Activated T-helper 1 cell treated with anti-CD3 and anti-CD28 coated beads, Interleukin-2, amount 50 U/mL, for 16 hours (primary cell): ENCODE measurements at places on chromosomes 1 and 21.

- DNase-seq: no peak
Measured at GRCh38 chr1:56169856-56170255, 409.5 kb downstream of the PLPP3 start.

DNA sequence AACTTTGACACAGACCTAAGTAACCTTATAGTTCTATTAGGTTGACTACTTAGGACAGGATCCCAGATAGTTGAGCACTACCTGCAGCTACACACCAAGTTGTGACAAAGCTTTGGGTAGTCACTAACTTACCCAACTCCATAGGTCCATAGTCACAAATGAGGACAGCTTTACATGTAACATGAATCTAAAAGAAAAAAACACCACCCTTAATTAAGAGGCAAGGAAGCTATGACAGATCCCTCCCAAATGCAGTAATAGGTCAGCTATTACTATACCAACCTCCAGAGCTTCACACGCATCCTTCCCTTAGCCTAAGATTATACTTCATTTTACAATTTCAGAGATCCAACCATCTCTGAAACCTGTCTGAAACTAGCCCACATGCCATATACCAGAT, 12.7 kb upstream of the RAB42 start:
- DNase-seq: no peak

DNA sequence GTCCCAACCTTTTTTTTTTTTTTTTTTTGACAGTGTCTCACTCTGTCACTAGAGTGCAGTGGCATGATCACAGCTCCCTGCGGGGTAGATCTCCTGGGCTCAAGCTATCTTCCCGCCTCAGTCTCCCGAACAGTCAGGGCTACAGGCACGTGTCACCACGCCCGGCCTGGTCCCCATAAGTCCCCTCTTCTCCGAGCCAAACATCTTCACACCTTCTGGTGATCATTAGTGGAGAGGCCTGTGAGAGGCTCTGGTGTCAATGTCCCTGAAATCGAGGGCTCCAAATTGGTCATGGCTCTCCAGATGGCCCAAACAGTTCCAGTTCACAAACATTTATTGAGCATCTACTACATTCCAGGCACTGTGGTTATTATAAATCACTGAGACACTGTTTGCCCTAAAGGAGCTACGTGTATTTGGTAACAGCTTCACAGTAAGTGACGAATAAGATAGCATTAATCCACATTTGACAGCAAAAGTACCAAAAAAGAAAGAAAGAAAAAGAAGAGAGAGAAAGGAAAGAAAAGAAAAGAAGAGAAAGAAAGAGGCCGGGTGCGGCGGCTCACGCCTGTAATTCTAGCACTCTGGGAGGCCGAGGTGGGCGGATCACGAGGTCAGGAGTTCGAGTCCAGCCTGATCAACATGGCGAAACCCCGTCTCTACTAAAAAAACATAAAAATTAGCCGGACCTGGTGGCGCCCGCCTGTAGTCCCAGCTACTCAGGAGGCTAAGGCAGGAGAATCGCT, 867 bp upstream of the TIMM17A start:
- no peak for DNase-seq

- no peak for DNase-seq
Measured at GRCh38 chr1:50841791-50842387, 118.2 kb downstream of the FAF1 start.

GRCh38 chr1:204072931-204073836, at the start of gene SOX13:
Gene SOX13 (plus strand): TSS chr1:204073115. CDS start chr1:204112916, 39,801 bp downstream.
- DNase-seq: no peak

- no peak for DNase-seq
Measured at GRCh38 chr1:16175610-16176553, 20.0 kb upstream of the EPHA2 start.

DNA sequence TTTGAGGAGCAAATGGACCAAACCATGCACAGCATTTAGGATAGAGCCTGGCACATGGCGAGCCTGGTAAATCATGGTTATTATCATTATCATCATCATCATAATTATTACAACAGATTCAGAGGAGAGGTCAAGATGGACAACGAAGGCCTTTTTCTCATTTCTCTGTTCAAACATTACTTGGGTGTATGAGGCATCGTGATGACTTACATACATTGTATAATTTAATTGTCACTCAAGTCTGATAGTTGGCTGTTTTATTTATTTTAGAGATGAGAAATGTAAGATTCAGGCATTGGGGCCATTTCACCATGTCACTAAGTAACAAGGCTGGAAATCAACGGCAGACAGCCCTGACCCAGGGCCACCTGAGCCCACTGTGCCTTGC, 68.1 kb downstream of the SLC35F3 start:
- DNase-seq: no peak

GRCh38 chr1:200506471-200506870, 96.6 kb upstream of the ZNF281 start:
- DNase-seq: no peak

DNA sequence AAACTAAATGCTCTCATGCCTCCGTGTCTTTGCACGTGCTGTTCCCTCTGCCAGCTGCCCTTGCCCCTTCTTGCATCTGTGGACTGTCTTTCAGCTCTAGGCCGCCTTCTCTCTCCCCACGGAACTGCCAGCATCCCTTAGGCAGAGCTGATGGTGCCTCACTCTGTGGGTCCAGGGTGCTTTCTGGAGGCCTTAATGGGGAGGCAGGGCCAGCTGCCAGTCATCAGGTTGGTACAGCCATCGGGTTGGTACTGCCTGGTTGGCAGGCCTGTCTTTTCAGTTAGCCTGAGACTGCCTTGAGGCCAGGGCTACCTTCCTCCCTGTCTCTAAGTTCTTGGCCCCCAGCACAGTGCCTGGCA, 61.4 kb upstream of the TARBP1 start:
- no peak for DNase-seq

DNA sequence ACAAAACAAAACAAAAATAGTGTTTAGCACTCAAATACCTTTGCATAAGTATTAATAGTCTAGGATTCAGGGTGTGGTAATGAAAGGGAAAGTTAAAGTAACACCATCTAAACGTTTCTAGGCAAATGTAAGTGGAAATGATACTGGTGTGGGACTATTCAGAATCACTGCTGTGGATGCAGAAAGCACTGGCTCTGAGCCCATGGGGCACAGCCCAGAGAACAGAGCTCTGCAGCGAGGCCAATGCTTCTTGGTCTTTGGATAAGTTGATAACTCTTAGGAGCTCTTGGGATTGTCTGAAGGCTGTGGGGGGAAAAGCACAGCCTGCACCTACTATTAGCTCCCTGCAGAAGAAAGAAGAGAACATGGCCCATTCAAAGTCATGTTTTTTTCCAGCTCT, 21.4 kb upstream of the DNM3 start:
- no peak for DNase-seq

- no peak for DNase-seq
Measured at GRCh38 chr1:216314379-216315095, 108.7 kb downstream of the USH2A start.

GRCh38 chr1:118116909-118117308, 68.1 kb downstream of the SPAG17 start:
- DNase-seq: no peak

DNA sequence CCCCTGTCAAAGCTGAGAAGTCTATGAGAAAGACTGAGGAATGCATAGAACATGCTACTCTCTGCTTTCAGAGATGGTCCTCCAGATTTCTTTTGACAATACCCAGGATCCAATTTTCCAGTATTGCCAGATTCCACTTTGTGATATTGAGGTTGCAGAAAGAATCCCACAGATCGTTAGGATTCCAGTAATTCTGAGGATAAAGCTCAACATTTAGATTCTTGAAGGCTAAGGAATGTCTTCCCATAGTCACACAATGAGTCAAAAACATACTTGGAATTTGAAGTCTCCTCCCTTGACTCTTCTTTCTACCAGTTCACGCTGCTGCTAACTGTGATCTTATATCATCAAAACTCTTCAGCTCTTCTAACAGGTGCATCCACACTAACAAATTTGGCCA, 57.1 kb downstream of the TNFSF18 start:
- DNase-seq: no peak

DNA sequence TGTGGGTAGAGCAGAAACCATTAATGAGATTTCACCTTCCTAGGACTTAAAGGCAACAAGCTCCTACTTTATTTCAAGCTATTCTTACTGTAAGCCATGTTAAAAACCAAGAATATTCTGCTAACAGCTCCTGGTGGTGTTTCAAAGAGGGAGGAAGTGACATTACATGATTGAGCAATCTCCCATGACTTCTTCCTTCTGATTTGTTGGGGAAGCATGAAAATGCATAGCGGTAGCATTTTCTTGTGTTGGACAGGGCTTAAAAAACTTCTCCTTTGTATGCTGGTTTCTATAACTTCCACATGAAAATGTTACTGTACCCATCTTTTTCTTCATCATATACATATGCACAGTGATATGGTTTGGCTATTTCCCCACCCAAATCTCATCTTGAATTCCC, 297.0 kb upstream of the SNX7 start:
- no peak for DNase-seq
